Endothelial cell of umbilical vein (primary cell): ENCODE measurements at places on chromosomes 2 and 18. TPM values are rescaled to one million over a fixed set of nuclear protein-coding genes. Genes with fewer than 3 reads are reported as not detected.

ACSL3 gene
- polyA plus RNA-seq = 41.5 and 58.7 TPM in 2 replicates

ZSWIM2 gene
- not detected in 2 replicates for polyA plus RNA-seq

LPIN2 gene
- polyA plus RNA-seq = 11.1 and 14.7 TPM in 2 replicates

RAX gene
- polyA plus RNA-seq = not detected in 2 replicates

FBLN7 gene
- 3.1 and 3.4 TPM in 2 replicates for polyA plus RNA-seq

CFAP221 gene
- polyA plus RNA-seq = 0.05 and 0.06 TPM in 2 replicates

ACMSD gene
- polyA plus RNA-seq = not detected in 2 replicates

CRACDL gene
- polyA plus RNA-seq = 0.92 and 1.6 TPM in 2 replicates

IL1R1 gene
- polyA plus RNA-seq = 5.4 and 5.6 TPM in 2 replicates

ELOA2 gene
- not detected in 2 replicates for polyA plus RNA-seq

TGFA gene
- 0.19 and 0.32 TPM in 2 replicates for polyA plus RNA-seq

CYRIA gene
- polyA plus RNA-seq = 7.4 and 9.3 TPM in 2 replicates

ITGB6 gene
- 0.03 and 0.05 TPM in 2 replicates for polyA plus RNA-seq

GPR35 gene
- polyA plus RNA-seq = 0.18 TPM in 2 replicates

CELF4 gene
- not detected in 2 replicates for polyA plus RNA-seq

ATL2 gene
- polyA plus RNA-seq = 14.9 and 23.9 TPM in 2 replicates

CD226 gene
- polyA plus RNA-seq = 0.06 TPM in 1 of 2 replicates, not detected in the other

VWC2L gene
- polyA plus RNA-seq = not detected in 2 replicates

PDE1A gene
- 0.40 and 0.43 TPM in 2 replicates for polyA plus RNA-seq

C18orf63 gene
- polyA plus RNA-seq = not detected in 2 replicates

OLA1 gene
- polyA plus RNA-seq = 19.6 and 30.6 TPM in 2 replicates

ZCCHC2 gene
- polyA plus RNA-seq = 16.2 and 18.0 TPM in 2 replicates

TRIB2 gene
- polyA plus RNA-seq = 12.7 and 15.8 TPM in 2 replicates

GPC1 gene
- polyA plus RNA-seq = 9.6 and 10.4 TPM in 2 replicates

CRYGB gene
- polyA plus RNA-seq = not detected in 2 replicates

SLC11A1 gene
- 0.03 and 0.08 TPM in 2 replicates for polyA plus RNA-seq

C2orf72 gene
- 0.01 and 0.02 TPM in 2 replicates for polyA plus RNA-seq

C18orf54 gene
- 2.6 and 4.2 TPM in 2 replicates for polyA plus RNA-seq

KCNK3 gene
- polyA plus RNA-seq = 0.03 TPM in 1 of 2 replicates, not detected in the other

CPS1 gene
- 0.18 and 0.24 TPM in 2 replicates for polyA plus RNA-seq

SATB2 gene
- polyA plus RNA-seq = 0.47 and 0.62 TPM in 2 replicates

ALLC gene
- polyA plus RNA-seq = not detected in 2 replicates

CFC1 gene
- polyA plus RNA-seq = not detected in 2 replicates

SS18 gene
- polyA plus RNA-seq = 124 and 204 TPM in 2 replicates

NYAP2 gene
- polyA plus RNA-seq = not detected in 2 replicates
